ENCODE measurements at places on chromosomes 6 and 20. TPM values are rescaled to one million over a fixed set of nuclear protein-coding genes. Genes with fewer than 3 reads are reported as not detected.

- no peak for DNase-seq
Measured at GRCh38 chr6:119314885-119315272, 34.7 kb downstream of the MAN1A1 start.

DNA sequence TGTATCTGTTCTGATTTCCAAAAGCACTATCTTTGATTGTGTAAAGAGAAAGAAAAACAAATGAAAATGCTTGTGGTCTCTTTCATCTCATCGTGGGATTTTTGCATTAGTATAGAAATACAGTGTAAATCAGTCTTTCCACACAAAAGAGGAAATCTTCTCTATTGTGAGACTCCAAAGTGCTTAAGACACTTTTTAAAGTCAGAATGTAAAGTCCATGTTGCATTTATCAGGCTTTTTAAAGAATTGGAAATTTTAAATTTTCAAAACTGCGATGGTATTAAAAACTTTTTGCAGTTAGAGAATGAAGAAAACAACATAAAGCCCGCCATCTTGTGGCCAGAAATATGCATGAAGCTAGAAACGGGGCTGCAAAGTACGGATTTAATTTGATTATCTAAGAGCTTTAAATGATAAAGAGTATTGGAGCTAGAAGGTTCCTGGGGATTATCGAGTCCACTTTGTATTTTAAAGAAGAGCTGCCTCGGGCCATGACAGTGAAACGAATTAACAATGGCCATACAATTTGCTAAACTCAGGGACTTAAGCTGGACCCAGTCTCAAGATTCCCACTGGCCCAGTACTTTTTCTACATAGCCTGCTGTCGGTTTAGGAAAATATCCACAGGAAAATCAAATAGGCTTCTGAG is 339.6 kb downstream of the ARHGAP18 start:
- peak; percentile 52 for DNase-seq

DNA sequence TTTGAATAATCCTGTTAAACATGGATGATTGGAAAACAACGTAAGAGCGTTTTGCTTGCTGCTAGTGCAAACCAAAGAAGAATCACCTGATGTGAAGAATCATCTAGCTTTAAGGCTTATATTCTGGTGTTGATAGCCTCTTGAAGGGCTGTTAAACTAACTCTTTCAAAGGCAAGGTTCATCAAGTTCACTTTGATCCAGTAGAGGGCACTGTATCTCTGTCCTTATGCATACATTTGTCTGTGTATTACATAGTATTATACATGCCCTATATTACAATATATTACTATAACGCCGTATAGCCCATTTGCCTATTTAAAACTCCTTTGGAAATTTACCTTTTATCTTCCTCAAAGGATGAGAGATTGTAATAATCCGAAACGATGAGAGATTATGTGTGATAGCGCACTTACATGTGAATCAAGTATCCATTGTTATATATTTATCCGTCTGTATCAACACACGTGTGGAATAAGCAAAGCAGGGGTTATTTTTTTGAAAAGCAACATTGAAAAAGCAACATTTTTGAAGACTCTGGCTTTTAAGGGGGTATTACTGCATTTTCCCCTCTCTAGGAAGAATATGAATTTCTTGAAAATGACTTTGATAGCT is 50.8 kb upstream of the NRN1 start:
- no peak for DNase-seq

The RFX6 gene
- total RNA-seq, result not detected

GRCh38 chr20:14355791-14356190 is 18.4 kb upstream of the FLRT3 start:
- no peak for DNase-seq

The PHF3 gene
- 48.1 TPM for total RNA-seq

The PTK6 gene
- 0.21 TPM for total RNA-seq

The SLC32A1 gene
- total RNA-seq, result not detected

GRCh38 chr6:157107915-157108651 is 215.2 kb downstream of the TMEM242 start:
- DNase-seq, result no peak

DNA sequence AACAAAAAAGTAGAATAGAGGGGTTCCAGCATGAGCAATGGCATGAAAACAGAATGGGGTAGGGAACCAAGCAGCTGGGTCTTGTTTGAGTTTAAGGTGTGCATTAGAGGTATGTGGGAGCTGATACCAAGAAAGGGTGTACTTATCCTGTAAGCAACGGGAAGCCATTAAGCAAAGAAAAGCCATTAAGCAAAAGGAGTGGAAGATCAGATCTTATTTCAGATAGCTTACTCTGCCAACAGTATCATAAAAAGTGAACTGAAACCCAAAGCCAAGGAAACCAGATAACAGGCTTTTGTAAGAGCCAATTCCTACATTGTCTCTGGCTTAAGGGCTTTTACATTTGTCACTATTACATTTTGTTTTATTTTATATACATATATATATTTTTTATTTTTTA is 21.3 kb upstream of the BEND6 start:
- no peak for DNase-seq

DNA sequence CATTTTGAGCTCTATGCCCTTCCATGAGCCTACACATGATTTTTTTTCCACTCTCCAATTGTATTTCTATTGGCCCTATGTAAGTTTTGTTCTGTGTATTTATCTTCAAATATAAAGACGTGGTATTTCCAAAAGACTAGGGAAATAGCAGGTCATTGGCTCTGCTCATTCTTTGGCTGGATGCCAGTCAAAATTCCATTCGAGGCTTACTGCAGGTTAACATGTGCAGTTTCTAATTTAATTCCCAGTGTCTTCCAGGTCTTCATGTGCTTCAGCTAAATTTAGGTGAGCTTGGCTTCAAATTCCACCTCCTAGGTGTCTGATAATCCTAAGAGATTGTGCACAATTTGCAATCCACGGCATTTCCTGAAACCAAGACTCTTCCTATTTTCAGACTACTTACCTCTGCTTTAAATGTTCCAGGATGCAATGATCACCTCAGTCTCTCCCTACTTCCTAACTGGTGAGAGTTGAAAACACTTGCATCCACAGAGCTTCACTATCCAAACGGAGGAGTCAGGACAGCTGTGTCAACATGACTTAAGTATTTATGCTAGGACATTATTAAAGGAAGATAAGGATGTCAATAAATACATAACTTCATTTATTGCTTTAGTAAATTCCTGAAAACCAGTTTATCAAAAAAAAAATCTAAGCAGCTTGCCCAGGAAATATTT is 236.1 kb downstream of the COL12A1 start:
- DNase-seq, result no peak
